Activated gamma-delta T cell (primary cell): ENCODE measurements at places on chromosomes 12 and 14.
A peak's percentile ranks its signal among the peaks of the same experiment; 100 is the strongest.

DNA sequence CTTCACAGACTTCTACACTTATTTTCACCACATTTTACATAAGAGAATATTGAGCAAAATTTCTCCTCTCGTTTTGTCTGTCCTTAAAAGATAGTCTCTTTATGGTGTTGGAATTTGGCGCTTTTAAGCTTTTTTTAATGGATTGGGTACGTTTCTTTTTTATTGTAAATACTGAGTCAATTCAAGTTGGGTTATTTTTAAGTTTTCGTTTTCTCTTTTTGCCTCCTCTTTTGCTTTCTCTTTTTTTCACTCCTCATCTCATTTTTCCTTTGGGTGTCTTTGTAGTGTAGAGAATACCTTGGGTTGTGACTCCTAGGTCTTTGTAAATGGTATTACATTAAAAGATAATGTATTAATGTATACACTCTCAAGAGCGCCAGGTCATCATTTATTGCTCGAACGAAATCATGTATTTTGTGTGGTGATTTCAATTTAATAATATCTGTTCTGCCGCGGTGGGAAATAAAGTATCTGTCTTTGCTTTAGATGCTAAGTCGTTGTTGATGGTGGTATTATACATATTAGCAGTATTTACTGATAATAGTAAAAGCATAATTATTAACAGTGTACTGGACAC lies 845 bp downstream of the TMX1 start:
- DNase-seq: no peak

GRCh38 chr12:132710043-132710404 lies 618 bp upstream of the PGAM5 start:
- no peak for DNase-seq

DNA sequence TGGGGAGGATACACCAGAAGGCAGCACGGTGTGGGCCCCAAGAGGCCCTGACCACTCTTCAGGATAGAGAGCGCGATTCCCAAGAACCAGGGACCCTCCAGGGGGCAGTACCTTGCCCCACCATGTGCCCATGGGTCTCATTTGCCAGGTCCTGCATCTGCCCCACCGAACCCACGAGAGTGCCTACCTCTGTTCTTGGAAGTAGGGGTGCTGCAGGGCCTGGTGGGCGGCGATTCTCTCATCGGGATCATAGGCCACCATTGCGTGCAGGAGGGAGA lies 72.7 kb downstream of the MOK start:
- DNase-seq: no peak

GRCh38 chr12:130872179-130873096 lies 572 bp downstream of the RAN start:
- DNase-seq: peak; percentile 48

GRCh38 chr12:91226951-91227350 lies 44.3 kb upstream of the DCN start:
- DNase-seq: no peak
